CD8-positive, alpha-beta T cell (primary cell): ENCODE measurements at places on chromosomes 4 and X.

DNA sequence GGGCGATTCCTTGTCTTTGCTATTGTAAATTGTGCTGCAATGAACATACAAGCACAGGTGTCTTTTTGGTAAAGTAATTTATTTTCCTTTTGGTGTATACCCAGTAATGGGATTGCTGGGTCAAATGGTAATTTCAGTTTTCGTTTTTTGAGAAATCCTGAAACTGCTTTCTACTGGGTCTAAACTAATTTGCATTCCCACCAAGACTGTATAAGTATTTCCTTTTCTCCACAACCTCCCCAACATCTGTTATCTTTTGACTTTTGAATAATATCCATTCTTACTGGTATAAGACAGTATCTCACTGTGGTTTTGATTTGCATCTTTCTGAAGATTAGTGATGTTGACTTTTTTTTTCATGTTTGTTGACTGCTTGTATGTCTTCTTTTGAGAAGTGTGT is 2506.0 kb downstream of the PCDH7 start:
- DNase-seq: no peak

DNA sequence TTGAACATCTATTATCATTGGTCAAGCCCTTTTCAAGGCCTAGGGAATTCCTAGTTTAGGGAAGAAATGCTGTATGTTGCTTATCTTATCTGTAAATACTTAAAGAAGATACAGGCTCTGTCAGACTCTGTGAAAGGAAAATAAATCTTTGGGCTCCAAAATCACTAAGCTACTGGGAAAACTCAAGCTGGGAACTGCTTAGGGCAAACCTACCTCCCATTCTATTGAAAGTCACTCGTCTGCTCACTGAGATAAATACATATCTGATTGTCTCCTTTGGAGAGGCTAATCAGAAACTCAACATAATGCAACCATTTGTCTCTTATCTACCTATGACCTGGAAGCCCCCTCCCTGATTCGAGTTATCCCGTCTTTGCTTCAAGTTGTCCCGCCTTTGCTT is 108.6 kb upstream of the NDST4 start:
- no peak for DNase-seq

DNA sequence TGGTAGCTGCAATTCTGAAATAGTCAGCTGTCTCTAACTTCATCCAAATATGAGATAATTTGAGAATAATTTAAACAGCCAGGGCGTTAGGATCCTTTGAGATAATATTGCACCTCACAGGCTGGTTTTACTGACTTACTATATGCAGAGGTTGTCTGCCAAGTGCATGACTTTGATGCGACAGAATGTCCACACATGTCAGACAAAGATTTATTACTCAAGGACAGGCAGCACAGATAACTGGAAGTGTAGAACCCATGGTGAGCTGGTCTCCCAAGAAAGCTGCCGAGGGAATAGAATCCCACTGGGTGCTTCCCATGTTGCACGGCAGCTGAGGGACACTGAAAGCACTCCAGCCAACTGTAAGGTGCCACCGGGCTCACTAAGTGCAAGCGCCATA is 166.2 kb upstream of the GALNTL6 start:
- no peak for DNase-seq

DNA sequence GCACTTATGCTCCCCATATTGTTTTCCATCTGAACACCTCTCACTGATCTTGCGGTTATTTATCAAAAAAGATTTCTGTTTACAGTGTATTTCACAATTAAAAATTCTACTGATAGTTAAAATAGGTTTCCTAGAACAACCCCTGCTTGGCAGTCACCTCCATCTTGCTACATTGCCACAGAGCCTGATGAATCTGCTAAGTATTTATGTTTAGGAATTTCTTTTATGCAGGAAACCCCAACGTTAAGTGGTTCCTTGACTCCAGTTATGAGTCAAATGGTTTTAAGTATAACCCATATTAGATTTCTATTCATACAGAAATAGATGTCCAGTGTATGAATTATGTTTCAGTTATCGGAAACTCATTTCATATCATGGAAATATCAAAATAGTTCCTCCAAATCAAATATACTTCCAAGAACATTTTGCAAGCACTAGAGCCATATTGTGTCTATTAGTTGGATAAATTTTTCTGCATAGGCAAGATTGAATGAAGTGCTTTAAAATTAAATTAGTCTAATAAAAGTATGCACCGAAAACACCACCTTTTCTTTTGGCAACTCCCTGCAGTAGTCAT is 20.6 kb downstream of the GALNT7 start:
- no peak for DNase-seq

GRCh38 chr4:25950461-25951389 is 36.7 kb downstream of the SMIM20 start:
- DNase-seq: no peak

- no peak for DNase-seq
These were observed 384.6 kb upstream of the IGFBP7 start for GRCh38 chr4:57494821-57495220.

GRCh38 chr4:102263024-102263787 is 82.1 kb downstream of the SLC39A8 start:
- no peak for DNase-seq

GRCh38 chr4:6450709-6451108 is 21.7 kb downstream of the PPP2R2C start:
- DNase-seq: no peak
